ENCODE measurements at places on chromosomes 12 and 14.

- no peak for DNase-seq
Measured at GRCh38 chr14:75487155-75487671, 35.1 kb upstream of the BATF start.

DNA sequence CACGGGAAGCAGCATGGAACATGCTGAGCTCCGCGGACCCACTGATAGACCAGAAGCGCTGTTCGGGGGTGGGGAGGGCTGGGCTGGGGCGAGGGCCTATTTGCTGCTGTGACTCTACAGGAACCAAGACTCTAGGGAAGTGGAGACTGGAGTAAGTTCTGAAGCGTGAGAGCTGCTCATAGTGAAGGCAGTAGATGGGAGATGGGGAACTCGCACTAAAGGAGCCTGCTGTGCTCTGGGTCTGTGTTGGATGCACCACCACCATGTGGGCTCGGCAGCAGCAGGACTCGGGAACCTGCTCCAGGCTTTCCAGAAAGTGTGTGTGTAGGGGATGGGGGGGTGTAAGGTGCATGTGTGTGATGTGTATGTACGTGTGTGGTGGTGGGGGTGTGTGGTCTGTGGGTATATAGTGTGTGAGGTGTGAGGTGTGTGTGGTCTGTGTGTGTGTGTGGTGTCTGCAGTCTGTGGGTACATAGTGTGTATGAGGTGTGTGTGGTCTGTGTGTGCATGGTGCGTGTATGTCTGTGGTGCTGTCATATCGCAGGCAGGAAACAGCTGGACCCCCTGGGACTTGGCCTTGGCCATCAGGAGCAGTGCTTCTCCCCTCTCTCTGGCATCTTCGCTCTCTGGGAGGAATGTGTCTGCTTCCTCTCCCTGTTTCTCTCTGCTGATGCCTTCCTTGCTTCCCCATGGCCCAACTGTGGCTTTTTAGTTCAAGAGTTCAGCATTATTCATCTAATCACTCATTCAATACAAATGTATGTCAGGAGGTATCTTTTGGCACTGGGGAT lies 378.9 kb downstream of the FUT8 start:
- DNase-seq = no peak

- no peak for DNase-seq
Measured at GRCh38 chr12:232731-233614, 19.0 kb upstream of the SLC6A12 start.

DNA sequence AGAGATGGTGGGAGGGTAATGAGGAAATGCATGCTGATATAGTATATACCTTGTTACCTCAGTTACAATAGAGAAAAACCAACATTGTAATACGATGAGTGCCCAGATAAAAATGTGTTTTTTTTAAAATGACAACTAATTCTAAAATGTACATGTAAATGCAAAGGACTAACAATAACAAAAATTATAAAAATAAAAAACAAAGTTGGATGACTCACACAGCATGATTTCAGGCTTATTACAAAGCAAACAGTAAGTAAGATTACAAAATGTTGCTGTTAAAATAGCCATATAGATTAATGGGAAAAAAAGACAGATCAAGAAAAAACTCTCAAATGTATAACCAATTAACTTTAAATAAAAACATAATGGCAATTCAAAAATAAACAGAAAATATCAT lies 1099.4 kb downstream of the FSCB start:
- no peak for DNase-seq

DNA sequence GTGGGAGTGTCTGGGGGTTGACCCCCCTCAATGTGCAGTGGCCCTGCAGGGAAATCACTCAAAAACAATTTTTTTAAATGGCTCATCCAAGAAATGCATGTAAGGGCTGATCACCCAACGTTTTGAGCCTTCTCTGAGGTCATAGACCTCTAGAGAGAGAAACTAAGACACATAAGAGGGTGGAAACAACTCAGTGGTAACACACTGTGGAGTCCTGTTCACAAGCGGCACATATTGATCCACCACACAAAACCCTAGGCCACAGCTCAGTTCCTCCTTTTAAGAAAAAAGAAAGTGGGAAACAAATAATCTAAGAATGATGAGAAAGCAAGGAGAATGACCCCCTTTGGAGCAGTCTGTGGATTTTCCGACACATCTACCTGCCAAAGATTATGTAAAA lies 83.0 kb upstream of the METAP2 start:
- DNase-seq = no peak

DNA sequence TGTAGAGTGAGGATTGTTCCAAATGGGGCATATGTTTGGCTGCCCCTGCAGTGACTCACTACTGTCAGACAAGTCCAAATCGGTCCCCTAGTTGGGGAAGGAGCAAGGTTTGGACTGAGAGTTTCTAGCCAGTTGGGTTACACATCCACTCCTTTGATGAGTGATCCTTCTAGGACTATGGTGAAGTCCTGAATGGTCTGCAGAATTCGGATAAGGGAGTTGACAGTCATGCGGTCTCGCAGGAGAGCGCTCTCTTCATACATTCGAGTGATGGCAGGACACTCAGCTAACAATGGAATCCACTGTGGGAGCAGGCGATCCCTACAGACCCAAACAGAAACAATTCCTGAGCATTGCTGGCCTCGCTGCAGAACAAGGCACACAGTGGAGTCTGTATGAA lies 61.5 kb upstream of the SINHCAF start:
- DNase-seq = no peak
